ENCODE measurements at places on chromosomes 4 and X.

DNA sequence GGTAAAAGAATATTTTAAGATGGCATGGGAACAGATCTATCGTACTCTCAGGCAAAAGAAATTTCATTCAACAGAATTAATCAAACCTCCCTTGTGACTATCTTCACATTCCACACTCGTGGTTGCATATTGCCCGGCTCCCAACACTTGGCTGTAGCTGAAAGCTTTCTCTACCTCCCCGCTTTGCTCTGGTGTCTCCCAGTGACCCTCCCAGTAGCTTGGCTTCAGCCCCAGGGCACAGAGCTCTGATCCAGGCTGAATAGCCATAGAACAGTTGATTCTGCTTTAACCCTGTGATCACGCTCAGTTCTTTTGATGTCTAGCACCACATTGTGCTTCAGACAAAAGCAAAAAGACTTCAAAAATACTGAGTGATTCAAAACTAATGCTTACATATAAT is 24.6 kb downstream of the SLC7A11 start:
- no peak for DNase-seq

- DNase-seq, result no peak
These were observed 3.3 kb upstream of the BBS7 start for GRCh38 chr4:121873604-121874003.

DNA sequence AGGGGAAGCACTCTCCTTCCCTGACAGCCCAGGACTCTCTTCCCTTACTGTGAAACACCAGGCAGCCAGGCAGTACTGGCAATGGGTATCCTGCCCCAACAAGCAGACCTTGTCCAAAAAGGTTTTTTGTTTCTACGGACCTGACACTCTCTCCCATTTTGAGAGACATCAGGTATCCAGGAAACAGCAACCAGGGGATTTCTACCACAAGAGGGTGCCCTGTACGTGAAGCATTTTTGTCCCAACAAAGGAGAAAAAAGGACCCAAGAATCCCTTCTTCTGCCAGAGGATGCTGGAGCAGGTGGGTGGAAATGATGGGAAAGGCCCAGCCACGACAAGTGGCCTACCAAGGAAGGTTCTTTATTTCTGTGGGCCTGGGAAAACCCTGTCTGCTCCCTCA is 65.7 kb upstream of the FGF13 start:
- DNase-seq, result no peak

DNA sequence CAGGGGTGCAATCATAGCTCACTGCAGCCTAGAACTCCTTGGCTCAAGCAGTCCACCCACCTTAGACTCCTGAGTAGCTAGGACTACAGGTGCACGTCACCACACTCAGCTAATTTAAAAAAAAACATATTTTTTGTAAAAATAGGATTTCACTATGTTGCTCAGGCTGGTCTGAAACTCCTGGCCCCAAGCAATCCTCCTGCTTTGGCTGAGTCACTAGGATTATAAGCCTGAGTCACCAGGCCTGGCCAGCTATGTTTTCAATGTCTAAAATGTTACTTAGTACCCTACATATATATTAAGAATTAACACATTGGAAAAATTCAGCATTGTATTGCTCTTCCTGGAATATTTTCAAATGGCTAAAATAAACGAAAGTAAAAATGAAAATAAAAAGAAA is 37.5 kb downstream of the PNPLA4 start:
- DNase-seq, result no peak

GRCh38 chrX:915427-916229 is 285.0 kb downstream of the SHOX start:
- DNase-seq, result no peak

GRCh38 chr4:168119890-168120289 is 27.6 kb downstream of the ANXA10 start:
- DNase-seq, result no peak

GRCh38 chr4:78656968-78657445 is 105.4 kb downstream of the ANXA3 start:
- peak; percentile 16 for DNase-seq

DNA sequence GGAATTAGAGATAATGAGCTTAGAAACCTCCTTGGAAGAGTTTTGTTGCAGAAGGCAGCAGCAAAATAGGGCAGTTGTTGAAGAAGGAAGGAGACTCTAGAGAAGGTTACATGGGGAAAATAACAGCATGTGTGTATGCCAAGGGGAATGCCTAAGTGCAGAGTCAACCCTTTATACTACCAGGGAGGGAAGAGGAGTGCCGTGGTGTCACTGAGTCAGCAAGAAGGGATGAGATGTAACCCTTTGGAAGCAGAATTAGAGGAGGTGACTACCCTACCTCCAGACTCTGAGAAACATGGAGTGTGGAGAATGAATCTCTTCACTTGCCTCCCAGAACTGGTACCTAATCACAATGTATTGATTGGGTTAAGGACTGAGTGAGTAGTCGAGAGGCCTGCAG is 6.7 kb upstream of the GABRE start:
- no peak for DNase-seq

- DNase-seq, result no peak
These were observed 126.3 kb downstream of the AASDH start for GRCh38 chr4:56261027-56261426.

- no peak for DNase-seq
These were observed 65.4 kb downstream of the GPR82 start for GRCh38 chrX:41789374-41789773.

DNA sequence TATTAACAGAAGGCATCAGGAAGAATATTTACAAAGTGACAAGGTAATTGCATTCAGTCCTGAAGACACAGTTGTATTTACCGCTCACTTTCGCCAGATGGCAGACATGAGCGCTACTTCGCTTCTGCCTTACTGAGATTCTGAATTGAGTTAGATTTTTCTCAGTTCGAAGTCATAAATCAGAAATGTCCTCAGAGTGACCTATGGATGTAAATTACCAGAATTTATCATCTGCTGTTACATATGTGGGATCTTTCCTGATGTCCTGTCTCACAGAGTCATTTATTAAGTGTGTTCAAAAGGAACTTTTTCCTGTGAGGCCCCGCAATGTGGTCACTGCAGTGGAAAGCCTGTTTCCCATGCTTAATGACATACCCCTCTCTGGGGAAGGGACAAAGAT is 97.3 kb upstream of the DCLK2 start:
- DNase-seq, result peak; percentile 41

- DNase-seq, result no peak
These were observed 90.2 kb downstream of the CPZ start for GRCh38 chr4:8682725-8683124.

GRCh38 chr4:180960743-180961401 is 1282.3 kb upstream of the TENM3 start:
- no peak for DNase-seq

- no peak for DNase-seq
These were observed 30.9 kb downstream of the REELD1 start for GRCh38 chr4:146245246-146245645.

- DNase-seq, result no peak
These were observed 99.0 kb downstream of the DHRSX start for GRCh38 chrX:2401590-2402360.

GRCh38 chr4:189001283-189001970 is 862.2 kb downstream of the TRIML1 start:
- no peak for DNase-seq

- no peak for DNase-seq
These were observed 522.2 kb upstream of the NR3C2 start for GRCh38 chr4:148964456-148964855.

- no peak for DNase-seq
These were observed 50.4 kb upstream of the PTPN13 start for GRCh38 chr4:86543560-86544309.

DNA sequence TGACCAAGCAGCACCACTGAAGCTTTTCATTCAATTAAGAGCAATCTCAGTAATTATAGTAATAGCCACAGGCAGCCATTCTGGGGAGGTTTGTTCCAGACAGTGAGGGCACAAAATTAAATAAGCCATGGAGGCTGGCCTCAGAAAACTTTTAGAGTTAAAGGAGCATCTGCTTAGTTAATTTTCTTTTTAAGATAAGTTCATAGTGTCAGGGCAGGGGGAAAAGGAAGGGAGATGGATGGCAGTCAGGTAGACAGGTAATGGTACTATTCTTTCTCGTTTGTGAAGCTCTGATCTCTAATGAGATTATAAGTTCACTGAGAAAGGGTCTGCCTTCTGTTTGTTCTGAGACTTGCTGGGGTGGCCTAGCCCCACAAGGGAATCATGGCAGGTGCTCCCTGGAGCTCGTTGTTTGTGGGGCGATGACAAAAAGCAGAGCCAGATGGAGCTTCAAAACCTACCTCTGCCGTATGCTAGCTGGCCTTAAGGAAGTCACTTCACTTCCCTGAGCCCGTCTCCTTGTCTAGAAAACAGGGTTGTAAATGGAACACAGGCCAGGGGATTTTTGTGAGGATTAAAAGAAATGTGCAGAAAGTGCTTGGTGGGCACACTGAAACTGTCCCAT is 44.6 kb upstream of the FGFBP2 start:
- no peak for DNase-seq

DNA sequence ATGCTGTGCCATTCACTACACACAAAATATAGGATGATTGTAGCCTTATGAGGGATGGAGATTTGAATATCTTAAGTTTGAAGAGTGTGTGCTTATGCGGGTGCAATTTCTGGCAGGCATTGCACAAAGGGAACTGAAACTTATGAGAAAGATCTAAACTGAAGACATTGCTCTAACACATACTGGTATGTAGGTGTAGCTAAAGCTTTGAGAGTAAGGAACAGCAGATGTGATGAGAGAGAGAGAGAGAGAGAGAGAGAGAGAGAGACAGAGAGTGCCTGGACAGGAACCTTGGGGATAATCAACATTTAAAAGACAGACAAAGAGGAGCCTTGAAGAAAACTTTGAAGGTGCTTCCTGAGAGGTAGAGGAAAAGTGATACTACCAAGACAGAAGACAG is 379.7 kb downstream of the SPRY1 start:
- DNase-seq, result no peak

DNA sequence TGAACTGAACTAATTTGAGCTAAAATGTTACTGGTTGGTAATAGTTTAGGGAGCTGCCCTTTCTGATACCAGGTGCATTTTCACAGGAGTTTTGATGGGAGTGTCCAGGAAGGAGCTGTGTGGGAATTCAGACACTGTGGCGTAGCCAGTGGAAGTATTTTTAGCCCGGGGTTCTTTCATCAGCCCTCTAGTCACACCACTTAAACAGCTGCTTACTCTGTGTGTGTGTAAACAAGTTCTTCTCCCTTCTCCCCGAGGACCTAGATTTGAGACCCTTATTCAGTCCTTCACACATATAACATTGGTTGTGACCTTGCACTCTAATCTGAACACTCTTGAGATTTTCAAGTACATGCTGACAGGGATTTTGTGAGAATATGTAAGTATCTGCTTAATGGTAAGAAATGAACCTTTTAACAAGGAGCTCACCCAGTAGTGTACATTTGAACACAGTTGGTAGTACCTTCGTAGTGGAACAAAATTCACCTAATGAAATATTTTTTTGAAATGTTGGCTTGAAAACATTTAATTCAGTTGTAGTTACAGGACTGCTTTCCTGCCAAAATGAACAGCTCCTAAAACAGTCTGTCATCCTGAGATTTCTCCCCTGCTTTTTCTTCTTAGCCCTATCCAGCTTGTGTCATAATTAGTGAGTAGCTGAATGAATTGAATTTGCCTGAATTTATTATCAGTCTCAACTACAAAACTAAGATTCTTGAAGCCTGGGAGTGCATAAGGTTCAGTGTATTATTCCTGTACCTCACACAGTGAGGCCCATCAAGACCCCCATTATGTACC is 61.8 kb downstream of the BMPR1B start:
- no peak for DNase-seq

DNA sequence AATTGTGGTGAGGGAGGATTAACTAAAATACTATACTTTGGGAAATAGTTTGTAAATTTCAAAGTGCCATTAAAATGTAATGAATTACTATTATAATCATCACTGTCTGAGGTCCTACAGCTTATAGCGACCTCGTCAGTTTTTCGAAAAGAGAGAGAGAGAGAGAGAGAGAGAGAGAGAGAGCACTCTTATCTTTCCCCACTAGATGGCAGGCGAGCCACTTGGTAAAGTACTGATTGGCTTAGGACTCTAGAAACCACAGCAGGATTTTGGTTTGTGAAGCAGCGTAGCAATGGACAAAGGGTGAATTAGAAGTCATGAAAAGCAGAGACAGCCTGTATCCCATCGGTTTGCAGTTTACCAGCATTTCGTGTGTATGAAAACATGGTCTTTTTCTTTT is 52.5 kb downstream of the LINC00632 start:
- peak; percentile 45 for DNase-seq

GRCh38 chr4:99665983-99666382 is 8.4 kb upstream of the C4orf54 start:
- DNase-seq, result no peak

- no peak for DNase-seq
These were observed 176.5 kb downstream of the AR start for GRCh38 chrX:67720344-67720743.

DNA sequence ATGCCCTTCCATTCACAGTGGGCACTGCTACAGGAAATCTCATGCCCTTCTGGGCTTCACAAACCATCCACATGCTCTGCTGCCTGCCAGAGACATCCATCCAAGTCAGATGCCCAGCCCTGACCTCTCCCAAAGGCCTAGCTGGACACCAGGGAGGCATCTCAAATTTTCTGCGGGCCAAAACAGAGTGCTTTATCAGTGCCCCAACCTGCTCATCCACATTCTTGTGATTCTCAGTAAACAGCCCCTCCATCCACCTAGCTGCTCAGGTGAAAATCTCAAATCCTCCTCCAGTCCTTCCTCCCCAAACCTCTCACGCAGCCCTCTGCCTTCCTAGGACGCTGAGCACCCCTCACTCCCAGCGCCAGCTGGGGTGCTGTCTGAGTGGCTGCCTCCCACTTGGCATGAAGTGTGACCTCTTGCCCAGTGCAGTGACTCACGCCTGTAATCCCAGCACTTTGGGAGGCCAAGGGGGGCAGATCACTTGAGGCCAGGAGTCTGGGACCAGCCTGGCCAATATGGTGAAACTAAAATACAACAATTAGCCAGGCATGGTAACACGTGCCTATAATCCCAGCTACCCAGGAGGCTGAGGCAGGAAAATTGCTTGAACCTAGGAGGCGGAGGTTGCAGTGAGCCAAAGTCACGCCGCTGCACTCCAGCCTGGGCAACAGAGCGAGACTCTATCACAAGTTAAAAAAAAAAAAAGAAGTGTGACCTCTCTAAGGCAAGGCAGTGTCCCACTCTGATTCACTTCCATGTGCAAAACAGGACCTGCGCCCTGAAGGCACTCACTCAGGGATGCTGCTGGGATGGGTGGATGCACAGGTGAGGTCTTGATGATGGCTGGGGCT is 1.7 kb upstream of the AFAP1 start:
- DNase-seq, result no peak

DNA sequence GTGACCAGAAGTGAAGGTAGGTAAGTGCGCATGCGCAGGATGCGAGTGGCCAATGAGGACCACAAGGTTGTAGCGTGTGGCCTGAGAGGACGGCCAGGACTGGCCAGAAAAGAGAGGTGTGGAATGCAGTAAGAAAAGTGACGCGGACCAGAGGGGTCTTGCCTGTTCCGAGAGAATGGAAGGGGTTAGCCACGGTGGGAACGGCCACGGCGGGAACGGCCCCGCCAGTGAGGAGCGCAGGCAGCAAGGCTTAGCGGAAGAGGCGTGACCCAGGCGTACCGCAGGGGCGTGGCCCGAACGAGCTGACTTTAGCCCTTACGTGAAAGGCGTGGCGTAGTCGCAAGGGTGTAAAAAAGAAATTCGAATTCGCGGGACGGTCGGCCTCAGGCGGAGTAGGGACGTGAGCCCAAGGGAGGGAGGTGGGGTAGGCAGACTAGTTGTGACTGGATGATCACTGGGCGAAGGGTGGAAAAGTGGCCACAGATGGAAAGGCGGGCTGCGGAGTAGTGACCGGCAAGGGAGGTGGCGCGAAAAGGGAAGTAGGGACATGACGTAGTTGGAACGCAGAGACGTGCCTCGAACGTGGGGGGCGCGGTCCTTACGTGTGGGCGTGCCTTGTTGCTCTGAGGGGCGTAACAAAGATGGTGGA is 10.4 kb upstream of the CLTRN start:
- DNase-seq, result peak; percentile 90
